EH (cell line): ENCODE measurements at places on chromosomes 12 and 14.

DNA sequence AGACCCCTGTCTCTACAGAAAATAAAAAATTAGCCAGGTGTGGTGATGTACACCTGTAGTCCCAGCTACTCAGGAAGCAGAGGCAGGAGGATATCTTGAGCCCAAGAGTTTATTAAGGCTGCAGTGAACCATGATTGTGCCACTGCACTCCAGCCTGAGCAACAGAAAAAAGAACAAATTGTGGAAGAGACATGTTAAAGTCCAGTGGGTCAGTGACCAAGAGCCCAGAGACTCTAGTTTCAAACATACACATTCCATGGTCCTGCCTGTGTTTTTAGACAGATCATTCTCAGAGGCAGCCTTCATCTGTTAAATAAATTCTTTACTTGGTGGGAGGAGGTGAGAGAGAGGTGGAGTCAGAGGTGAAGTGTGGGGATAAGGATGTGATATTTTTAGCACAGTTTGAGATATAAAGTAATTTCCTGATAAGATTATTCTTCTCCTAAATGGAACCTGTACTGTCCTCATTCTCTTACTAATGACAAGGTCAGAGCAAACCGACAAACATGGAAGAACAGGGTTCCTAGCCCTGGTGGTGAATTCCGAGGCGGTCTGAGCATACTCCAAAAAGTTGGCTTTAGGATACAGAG, 48.7 kb downstream of the RASSF3 start:
- no peak for DNase-seq

DNA sequence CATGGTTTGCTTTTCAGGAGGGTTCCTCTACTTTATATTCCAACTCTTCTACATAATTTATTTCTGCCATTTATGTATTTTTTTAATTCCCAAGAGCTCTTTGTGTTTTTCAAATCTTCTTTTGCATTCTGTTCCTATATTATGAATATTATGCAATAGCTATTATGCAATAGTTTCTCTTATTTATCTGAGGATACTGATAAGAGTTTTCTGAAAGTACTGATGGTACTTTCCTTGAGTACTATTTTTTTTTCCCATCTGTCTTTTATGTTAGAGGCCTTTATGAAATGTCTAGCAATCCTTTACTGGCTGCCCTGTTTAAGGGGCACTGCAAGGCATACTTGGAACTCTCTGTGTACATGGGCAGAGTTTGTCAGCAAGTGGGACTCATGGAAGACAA, 93.4 kb downstream of the SLC41A2 start:
- DNase-seq: no peak

- peak; percentile 98 for DNase-seq
These were observed 76.3 kb downstream of the CACNA1C start for GRCh38 chr12:2129076-2129475.

GRCh38 chr12:110619534-110619953, 5.6 kb downstream of the TCTN1 start:
- DNase-seq: no peak

GRCh38 chr12:51390891-51391282, 319 bp downstream of the GALNT6 start:
- peak; percentile 72 for DNase-seq

- peak; percentile 66 for DNase-seq
These were observed 2.4 kb upstream of the POP5 start for GRCh38 chr12:120583478-120584030.

DNA sequence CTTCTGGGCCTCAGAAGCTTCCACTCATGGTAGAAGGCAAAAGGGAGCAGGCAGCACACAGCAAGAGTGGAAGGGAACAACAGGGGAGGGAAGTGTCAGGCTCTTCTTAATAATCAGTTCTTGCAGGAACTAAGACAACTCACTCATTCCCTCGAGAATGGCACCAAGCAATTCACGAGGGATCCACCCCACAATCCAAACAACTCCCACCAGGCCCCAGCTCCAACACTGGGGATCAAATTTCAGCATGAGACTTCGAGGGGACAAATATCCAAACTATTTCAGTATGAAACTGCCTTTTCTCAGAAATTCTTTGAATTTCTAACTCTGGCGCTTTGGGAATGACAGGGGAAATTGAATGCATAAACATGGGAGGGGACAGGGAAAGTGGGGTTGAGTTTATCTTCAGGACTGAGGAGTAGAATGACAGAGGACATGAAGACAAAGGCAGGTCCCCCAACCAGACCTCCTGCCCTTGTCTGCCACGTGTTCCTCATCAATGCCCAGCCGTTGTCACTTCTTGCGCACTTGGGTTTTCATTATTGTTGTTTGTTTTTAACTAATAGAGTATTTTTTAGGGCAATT, 24.6 kb upstream of the APOF start:
- peak; percentile 78 for DNase-seq

GRCh38 chr12:53950437-53950773, 4.3 kb upstream of the HOXC12 start:
- DNase-seq: no peak

- peak; percentile 4 for DNase-seq
These were observed 160.0 kb upstream of the SOX5 start for GRCh38 chr12:24109381-24110039.

DNA sequence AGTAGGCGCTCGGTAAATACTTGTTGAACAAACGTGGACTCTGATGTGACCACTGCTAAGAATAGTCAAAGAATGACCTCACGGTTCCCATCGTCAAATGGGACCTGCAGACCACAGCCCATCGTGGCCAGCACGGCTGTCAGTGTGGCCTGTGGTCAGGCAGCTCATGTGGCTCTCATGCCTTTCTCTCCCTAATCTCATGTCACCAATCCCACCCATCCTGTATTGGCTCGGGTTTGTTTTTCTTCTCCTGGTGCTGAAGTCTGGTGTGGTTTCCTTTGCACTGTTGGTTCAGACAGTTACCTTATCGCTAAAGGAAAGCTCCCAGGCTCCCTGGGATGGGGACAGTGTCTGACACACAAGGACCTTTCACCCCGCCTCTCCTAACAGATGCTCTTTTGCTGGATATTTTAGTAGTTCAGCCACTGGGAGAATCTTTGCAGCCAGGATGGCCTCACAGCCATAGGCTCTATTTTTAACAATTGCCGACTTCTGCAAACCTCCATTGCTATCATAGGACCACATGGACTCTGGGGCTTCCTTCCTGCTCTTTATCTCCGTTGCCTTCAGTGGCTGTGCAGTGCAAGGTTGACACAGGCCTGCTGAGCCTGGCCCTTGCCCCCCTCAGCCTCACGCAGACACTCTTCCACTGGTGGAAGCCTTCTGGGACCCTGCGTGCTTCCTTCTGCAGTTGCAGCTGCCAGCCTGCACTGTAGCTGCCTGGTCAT, 293.1 kb upstream of the FKBP4 start:
- no peak for DNase-seq

GRCh38 chr12:50923361-50924130, 28.8 kb upstream of the HIGD1C start:
- peak; percentile 23 for DNase-seq

DNA sequence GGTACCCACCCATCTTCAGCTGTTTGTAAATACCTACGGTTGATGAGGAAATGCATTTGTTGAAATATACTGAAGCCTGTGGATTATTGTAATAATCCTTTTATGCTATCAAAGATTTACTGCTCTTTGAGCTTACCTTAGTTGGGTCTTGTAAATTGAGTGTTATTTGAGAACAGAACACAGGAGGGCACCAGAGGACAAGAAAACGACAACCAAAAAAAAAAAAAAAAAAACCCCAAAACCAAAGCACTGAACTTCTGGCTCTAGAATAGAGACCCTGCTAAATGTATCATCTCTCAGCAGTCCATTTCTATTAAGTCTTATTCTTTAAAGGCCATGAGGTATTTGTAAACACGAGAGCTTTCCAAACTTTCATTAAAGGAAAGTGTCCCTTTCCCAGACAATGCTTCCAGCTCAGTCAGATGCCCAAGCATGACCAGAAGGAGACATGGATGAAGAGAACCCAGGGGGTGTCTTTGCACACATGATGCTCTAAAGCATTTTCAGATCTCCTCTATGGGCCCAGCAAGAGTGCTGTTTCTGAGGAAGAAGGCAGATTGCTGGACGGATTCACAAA, 763.9 kb downstream of the NRXN3 start:
- peak; percentile 56 for DNase-seq

DNA sequence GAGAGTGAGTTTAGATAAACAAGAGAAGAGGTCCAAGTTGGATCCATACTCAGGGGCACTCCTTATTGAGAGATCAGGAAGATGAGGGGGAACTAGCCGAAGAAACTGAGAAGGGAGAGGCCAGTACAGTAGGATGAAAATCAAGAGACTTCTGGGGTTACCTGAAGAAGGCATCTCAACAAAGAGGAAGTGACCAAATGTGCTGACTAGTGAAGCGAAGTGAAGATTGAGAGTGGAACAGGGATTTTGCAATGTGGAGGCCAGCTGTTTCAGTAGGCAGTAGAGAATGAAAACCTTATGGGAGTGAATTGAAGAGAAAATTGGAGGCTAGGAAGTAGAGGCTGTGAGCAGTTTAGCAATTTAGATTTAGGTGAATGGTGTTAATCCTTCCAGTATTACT, 153.0 kb downstream of the SYNE2 start:
- DNase-seq: no peak
